T-helper 17 cell (primary cell): ENCODE measurements at places on chromosomes 4 and X. TPM values are rescaled to one million over a fixed set of nuclear protein-coding genes. Genes with fewer than 3 reads are reported as not detected.

Gene ADH1C
- not detected for total RNA-seq

Gene TEX13B
- total RNA-seq: not detected

Gene DMP1
- not detected for total RNA-seq

Gene CCKAR
- total RNA-seq: not detected

Gene ZDHHC15
- total RNA-seq: not detected

Gene TGIF2LX
- not detected for total RNA-seq

Gene CFAP47
- total RNA-seq: not detected

Gene PLAC8
- total RNA-seq: 146 TPM

Gene FAM53A
- 3.1 TPM for total RNA-seq

Gene ATOH1
- not detected for total RNA-seq

Gene BEX5
- 8.9 TPM for total RNA-seq

Gene DNAAF6
- total RNA-seq: not detected

Gene TMPRSS11A
- not detected for total RNA-seq

Gene REELD1
- total RNA-seq: 0.32 TPM

Gene NLGN3
- 4.2 TPM for total RNA-seq

Gene PCDH11X
- not detected for total RNA-seq

Gene EPGN
- not detected for total RNA-seq

Gene STK32B
- total RNA-seq: not detected

Gene PRSS12
- total RNA-seq: not detected

Gene BMP3
- not detected for total RNA-seq

Gene FGD1
- not detected for total RNA-seq

Gene GPAT3
- total RNA-seq: 4.1 TPM

Gene C1QTNF7
- not detected for total RNA-seq

Gene CLIC2
- total RNA-seq: 0.39 TPM

Gene ZAR1
- total RNA-seq: not detected

Gene VGLL1
- total RNA-seq: not detected

Gene ZNF41
- total RNA-seq: 8.6 TPM

Gene TMEM144
- total RNA-seq: not detected

Gene PLP1
- total RNA-seq: not detected

Gene DUSP9
- not detected for total RNA-seq

Gene UNC5C
- total RNA-seq: not detected

Gene F8A3
- total RNA-seq: 19.0 TPM

Gene PAGE2
- not detected for total RNA-seq

Gene GRPR
- not detected for total RNA-seq

Gene CFP
- 25.3 TPM for total RNA-seq

Gene SH3D19
- not detected for total RNA-seq

Gene RNF175
- not detected for total RNA-seq

Gene TMPRSS11D
- total RNA-seq: not detected

Gene CT83
- total RNA-seq: not detected

Gene NDP
- not detected for total RNA-seq

Gene KLHL4
- total RNA-seq: not detected

Gene CXorf65
- 68.3 TPM for total RNA-seq

Gene ERAS
- total RNA-seq: not detected

Gene SSX4B
- total RNA-seq: not detected

Gene SPARCL1
- total RNA-seq: not detected
